Hippocampal formation (tissue), 2 donors: ENCODE measurements at places on chromosomes 7 and 10.

DNA sequence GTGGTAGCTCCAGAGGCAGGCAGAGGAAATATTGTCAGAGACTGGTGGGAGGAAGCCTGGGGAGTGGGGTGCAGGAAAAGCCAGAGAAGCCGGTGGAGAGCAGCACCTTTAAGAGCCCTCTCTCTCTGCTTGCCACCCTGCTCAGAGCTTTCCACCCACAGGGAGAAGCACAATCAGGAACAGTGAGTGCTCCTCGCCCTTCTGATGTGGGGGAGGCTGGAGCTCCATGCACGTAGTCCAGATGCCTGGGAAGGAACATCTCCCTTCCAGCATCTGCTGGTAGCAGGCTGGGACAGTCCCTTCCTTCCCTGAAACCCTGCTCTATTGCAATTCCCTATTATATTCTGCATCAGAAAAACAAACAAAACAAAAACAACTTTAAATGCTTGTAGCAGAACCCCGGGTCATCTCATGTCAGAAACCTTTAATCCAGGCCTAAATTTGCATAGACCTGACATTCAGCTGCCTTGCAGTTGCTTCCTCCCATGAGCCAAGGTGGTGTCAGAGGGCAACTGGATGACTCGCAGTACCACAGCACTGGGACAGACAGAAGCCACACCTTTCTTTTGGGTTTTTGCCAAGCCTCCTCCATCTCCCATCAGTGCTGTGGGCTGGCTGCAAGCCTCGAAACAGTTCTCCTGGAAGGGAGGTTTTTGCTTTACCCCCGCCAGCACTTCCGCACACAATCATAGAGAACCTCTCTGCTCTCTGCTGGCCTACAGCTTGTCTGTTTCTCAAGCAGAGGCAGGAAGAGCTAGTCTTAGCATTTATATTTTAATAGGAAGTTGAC is 13.1 kb downstream of the AVPI1 start:
- no peak for DNase-seq

GRCh38 chr10:117277675-117278074 is 36.8 kb downstream of the SLC18A2 start:
- no peak for DNase-seq

DNA sequence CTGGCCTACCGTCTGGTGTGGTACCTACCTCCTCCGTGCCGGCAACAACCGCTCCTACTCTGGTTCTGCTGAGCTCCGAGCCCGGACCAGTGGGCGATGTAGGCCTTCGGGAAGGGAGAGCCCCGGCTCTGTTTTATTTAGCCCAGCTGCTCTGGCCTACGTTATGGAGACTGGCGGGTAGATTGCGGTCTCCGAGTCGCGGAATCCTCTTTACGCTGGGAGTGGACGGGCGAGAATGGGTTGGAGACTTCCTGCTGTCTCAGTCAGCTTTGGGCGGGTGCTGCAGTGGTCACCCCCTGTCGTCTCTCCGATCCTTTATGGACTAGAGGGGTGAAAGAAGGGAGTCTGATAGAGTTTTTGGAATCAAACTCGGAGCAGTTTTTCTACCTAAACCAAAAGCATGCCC is 406 bp downstream of the CBLL1 start:
- DNase-seq, result no peak

- DNase-seq, result no peak
These were observed 40.0 kb upstream of the NPFFR1 start for GRCh38 chr10:70323697-70324338.

- DNase-seq, result no peak
These were observed 114.9 kb downstream of the BUB3 start for GRCh38 chr10:123269017-123269552.

DNA sequence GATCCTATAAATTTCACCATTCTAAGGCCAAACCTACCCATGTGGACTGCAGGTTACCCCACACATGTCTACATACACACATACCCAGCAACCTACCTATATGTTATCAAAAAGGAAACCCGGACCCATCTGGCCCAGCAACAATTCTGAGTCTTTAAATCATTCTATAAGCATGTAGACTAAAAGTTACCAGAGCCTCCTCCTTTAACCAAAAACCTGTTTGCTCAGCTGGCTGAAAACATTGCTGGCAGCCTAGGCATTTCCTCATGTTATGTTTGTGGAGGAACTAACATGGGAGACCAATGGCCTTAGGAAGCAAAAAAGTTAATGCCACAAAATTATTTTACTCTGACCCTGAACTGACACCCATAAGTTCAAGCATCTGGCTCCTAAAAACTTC is 5.3 kb upstream of the ADCK2 start:
- no peak for DNase-seq

- no peak for DNase-seq
These were observed 160.5 kb downstream of the AOAH start for GRCh38 chr7:36563706-36564327.

DNA sequence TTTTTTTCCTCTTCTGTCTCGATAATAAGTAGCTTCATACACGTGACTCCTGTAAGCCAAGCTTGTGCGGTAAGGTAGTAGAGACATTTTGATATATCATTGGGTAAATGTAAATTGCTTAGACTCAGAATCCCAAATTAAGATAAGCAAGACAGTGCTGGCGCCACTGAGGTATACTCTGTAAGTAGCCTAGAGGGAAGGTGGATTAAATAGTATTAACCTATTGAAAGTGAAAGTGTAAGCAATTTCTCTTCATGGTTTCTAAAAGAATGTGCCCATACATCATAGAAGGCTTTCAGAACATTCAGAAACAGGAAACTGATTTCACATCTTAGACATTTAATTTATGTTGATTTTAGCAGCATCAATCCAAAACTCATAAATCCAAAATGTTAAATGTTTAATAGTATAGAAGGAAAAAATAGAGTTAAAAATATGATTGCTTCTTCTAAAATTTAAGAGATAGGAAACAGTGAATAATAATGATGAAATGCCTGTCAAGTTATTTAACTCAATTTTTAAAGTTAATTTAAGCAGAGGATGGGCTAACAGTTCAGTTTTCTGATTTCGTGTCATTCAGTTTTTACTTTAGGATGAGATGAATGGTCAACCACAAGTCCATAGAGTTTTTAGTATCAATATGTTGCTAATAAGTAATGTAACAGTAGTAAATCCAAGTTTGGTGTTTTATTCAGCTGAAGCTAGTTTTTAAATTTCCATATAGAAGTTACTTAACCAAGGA is 36.8 kb downstream of the LRRC72 start:
- DNase-seq, result no peak

- no peak for DNase-seq
These were observed 60.5 kb downstream of the PPP1R17 start for GRCh38 chr7:31747553-31747952.

GRCh38 chr10:69952069-69952800 is 100.4 kb upstream of the MACROH2A2 start:
- DNase-seq, result no peak

DNA sequence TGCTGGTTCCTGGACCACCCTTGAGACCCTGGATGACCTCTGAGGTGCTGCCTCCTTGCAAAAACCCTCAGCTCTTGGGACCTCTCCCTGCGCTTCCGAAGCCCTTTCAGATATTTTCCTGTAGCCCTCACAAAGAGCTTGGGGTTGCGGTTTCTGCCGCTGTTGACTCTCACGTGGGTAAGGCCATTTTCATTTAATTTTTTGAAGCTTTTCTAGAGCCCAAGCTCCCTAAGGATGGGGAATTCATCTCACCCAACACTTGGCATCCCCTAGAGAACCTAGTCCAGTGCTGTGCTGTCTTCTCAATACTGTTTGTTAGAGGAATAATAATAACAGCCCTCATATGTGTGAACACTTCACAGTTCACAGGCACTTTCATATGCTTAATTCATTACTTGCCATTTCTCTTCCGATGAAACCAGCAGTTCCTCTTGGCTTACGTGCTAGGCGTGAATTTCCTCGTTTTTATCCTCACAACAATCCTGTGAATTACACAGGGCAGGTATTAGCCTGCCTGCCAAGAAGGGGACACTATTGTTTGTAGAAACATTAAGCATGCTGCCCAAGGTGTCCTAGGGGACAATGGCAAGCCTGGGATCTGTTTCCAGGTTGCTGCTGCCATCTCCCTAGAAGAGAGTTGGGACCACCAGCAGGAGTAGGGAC is 71.6 kb upstream of the CTBP2 start:
- no peak for DNase-seq

GRCh38 chr10:3533296-3533695 is 251.7 kb downstream of the KLF6 start:
- no peak for DNase-seq

- DNase-seq, result no peak
These were observed 20.6 kb downstream of the PALD1 start for GRCh38 chr10:70498970-70499835.

GRCh38 chr10:71112138-71112785 is 100.1 kb upstream of the UNC5B start:
- DNase-seq, result no peak

DNA sequence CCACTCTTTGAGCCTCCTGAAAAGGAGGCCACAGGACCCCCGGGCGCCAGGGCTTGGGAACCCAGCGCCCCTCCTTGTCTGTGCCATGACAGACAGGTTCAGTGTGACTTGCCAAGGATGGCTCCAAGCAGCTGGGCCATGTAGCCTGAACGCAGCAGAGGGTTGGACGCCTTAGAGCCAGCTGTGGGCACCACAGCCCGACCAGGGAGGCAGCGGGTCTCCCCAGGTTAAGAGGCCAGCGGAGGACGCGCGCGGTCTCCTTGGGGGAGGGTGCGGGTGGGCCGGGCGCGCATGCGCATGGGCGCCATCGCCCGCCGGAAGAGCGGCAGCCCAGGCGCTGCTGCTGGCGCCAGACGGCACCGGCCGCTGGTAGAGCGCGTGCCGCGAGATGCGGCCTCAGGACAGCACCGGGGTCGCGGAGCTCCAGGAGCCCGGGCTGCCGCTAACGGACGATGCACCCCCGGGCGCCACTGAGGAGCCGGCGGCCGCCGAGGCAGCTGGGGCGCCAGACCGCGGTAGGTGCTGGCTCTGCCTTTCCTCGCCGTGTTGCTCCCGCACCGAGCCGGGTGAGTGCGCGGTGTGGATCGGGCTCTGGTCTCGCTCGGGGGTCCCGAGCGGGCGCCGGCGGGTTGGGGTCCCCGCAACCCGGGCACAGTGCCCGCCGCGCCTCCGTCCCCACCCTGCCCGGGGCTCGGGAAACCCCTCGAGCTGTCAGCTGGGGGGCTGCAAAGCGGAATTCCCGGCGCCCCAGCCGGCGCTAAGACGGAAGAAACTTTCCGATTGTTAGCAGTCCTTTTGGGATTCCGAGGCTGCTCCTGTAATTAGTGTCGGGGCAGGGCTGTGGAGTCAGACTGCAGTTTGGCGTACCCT is at the start of gene SLC35G1:
Gene SLC35G1 (plus strand): TSS at position 333 of the 870 bp plus-strand sequence. CDS start 56 bp downstream, at position 389.
- DNase-seq, result peak; percentile 17

DNA sequence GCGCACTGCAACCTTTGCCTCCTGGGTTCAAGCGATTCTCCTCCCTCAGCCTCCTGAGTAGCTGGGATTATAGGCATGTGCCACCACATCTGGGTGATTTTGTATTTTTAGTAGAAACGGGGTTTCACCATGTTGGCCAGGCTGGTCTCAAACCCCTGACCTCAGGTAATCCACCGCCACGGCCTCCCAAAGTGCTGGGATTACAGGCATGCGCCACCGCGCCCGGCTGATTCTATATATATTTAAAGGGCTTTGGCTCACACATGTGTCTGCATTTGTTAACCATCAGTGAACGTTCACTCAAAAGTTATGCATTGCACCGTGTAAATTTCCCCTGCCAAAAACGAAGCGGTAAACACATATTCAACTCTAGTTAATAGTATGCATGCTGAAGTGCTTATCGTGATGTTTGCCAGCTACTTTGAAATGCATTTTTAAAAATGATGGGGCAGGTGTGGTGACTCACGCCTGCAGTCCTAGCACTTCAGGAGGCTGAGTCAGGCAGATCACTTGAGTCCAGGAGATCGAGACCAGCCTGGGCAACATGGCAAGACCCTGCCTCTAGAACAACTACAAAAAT is 17.7 kb upstream of the WIPI2 start:
- no peak for DNase-seq

DNA sequence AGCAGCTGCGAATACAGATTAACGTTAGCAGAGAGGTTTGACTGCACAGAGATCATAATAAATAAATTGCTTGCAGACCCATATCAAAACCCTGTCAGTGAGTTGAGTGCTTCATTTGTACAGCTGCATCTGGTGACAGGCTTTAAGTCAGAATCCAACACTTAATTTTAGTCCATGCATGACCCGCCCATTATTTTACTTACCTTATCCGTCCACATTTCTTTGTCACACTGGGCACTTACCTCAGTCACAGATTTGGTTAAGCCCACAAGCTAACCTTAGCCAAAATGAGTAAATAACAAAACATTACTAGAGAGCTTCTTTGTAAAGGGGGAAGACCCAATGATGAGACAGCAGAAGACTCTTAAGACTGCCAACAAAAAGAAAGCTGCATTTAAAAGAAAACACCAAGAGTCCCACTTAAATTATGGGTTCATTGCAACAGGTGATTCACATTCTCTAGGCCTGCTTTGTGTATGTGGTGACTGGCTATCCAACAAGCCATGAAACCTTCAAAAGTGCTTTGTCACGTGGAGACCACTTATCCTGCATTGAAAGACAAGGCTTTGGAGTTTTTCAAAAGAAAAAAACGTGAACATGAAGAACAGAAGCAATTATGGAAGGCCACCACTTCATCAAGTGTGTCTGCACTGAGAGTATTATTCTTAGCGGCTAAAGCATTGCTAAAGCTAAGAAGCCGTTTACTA is 32.2 kb downstream of the PHTF2 start:
- no peak for DNase-seq

- DNase-seq, result peak; percentile 61
These were observed 697.6 kb downstream of the KCNMA1 start for GRCh38 chr10:76939933-76940468.

GRCh38 chr7:74121401-74122249 is 38.0 kb downstream of the LIMK1 start:
- no peak for DNase-seq

DNA sequence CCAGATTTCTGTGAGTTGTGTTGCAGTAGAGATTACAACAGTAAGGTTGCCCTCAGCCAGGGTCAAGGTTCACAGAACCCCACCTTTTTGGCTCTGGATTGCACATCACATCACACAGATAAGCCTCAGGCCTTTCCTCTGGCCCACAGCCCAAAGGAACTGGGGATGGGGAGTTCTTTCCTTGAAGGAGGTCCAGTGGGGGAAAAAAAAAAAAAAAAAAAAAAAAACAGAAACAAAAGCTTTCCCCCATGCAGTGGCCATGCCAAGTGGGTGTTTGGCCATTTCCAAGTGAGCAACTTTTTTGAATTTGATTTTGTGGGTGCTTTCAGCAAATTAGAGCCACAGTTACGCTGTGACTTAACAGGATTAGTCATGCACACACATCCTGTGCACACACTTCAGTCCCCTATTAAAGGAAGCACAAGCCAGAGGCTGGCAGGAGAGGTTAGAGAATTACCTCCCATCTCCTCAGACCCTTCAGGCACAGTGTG is 79.3 kb upstream of the NANOS1 start:
- no peak for DNase-seq

GRCh38 chr10:129114588-129114987 is 352.5 kb upstream of the MGMT start:
- no peak for DNase-seq

- DNase-seq, result no peak
These were observed 58.5 kb upstream of the ECHDC3 start for GRCh38 chr10:11683529-11684320.

- no peak for DNase-seq
These were observed 97.7 kb downstream of the CUBN start for GRCh38 chr10:17031637-17032635.
